Glutamatergic neuron (in vitro differentiated cells): ENCODE measurements at places on chromosomes 1 and 21. TPM values are rescaled to one million over a fixed set of nuclear protein-coding genes. Genes with fewer than 3 reads are reported as not detected.

Gene CD101
- total RNA-seq = 3.2 TPM

Gene BRINP2
- 1.7 TPM for total RNA-seq

Gene EPHA8
- total RNA-seq = 0.69 TPM

Gene APOBEC4
- not detected for total RNA-seq

Gene NFASC
- total RNA-seq = 301 TPM

Gene KCNJ15
- total RNA-seq = not detected

Gene RAB25
- not detected for total RNA-seq

Gene ABCG1
- total RNA-seq = 31.9 TPM

Gene CDKN2C
- 1.3 TPM for total RNA-seq

Gene PRAMEF20
- total RNA-seq = not detected

- no peaks in the 10 kb centered on the region for H3K36me3 ChIP-seq
- no peaks in the 10 kb centered on the region for H3K4me1 ChIP-seq
- no peak overlapping the region for H3K27ac ChIP-seq
These were observed 31.9 kb downstream of the MROH9 start for GRCh38 chr1:170967042-170967910.

GRCh38 chr1:22717037-22717760, 6.6 kb downstream of the EPHB2 start:
- H3K4me1 ChIP-seq = peaks cover 31% of the 10 kb centered on the region
- H3K27me3 ChIP-seq = peaks cover 5% of the 10 kb centered on the region
- no peaks in the 10 kb centered on the region for H3K36me3 ChIP-seq
- no peak overlapping the region for H3K27ac ChIP-seq

GRCh38 chr1:57061369-57061768, 95.6 kb upstream of the C8B start:
- no peak overlapping the region for H3K27ac ChIP-seq
- no peaks in the 10 kb centered on the region for H3K4me1 ChIP-seq
- H3K36me3 ChIP-seq = no peaks in the 10 kb centered on the region
- H3K27me3 ChIP-seq = peaks cover 2% of the 10 kb centered on the region

DNA sequence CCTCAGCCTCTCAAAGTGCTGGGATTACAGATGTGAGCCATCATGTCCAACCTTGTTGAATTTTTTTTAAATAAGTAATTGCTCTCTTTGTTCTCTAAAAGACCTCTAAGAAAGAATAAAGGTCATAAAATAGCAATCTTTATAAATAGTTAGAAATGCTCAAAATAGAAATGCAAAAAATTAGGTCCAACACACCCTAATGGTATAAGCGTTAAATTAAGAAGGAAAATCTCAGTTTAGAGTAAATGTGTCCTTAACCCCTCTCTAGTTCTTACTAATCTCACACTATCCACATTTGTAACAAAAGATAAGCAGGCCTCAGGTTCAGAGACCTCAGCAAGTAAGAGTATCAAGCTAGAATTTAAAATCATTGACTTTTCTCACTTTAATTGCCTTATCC, 38.3 kb upstream of the GLIS1 start:
- no peaks in the 10 kb centered on the region for H3K4me1 ChIP-seq
- no peak for DNase-seq
- no peaks in the 10 kb centered on the region for H3K27me3 ChIP-seq
- H3K4me3 ChIP-seq = no peak overlapping the region

DNA sequence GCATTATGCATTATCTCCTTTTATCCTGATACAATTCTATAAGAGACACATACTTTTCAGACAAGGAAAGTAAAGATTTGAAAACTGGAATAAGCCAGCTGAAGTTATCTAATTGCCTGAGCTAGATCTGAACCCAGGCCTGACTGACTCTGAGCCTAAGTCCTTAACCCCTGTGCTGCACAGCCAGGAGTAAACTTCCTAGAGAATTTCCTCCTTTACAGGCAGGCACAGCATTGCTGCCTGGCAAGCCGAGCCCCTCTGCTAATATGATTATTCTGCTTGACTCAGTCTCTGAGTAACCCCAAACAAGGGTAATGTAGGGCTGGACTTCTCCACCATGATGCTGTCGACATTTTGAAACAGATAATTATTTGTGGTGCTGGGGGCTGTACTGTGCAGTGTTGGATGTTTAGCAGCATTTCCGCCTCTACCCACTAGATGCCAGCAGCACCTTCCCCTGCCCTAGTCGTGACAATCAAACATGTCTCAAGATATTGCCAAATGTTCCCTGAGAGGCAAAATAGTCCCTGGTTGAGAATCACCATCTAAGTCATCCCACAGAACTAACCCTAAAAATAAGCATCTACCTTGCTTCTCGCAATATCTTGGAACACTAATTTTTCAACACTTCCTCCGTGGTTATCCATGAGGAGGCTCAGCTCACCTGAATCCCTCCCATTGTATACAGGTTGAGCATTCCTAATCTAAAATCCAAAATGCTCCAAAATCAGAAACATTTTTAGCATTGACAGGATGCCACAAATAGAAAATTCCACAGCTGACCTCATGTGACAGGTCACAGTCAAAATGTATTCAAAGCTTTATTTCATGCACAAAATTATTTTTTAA, 18.5 kb downstream of the CAMK1G start:
- no peaks in the 10 kb centered on the region for H3K36me3 ChIP-seq
- peaks cover 4% of the 10 kb centered on the region for H3K27me3 ChIP-seq
- DNase-seq = peak; percentile 36
- H3K27ac ChIP-seq = no peak overlapping the region

- DNase-seq = no peak
- H3K4me3 ChIP-seq = no peak overlapping the region
- peaks cover 30% of the 10 kb centered on the region for H3K4me1 ChIP-seq
- H3K36me3 ChIP-seq = no peaks in the 10 kb centered on the region
These were observed 91.9 kb upstream of the PLXNA2 start for GRCh38 chr1:208336137-208336518.

DNA sequence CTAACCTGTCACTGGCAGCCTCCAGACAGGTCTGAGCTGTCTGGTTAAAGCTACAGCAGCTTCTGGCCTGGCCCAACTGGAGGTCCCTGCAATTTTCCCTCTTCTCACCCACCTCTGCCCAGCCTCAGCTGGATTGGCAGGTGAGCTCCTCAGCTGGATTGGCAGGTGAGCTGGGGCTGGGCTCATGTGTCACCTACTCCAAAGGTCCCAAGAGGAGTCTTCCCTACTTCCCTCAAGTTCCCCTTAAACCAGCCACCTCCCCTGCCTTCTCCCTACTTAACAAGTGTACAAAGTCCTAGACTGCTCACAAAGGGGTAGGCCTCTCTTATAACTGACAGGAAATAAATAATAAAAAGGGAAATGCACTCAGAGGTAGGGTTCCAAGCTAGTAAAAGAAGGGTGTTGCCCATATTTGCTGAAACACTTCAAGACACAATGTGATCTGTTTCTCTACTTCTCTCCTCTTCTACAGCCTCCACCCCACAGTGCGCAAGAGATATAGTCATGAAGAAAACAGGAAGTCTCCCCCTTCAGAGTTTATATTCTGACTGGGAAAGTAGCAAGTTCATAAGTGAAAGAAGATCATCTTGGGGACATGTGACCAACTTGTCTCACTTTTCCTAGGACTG, at the start of gene GPA33:
GPA33 (minus strand) TSS at position 64 of the 629 bp plus-strand sequence. CDS start 90 bp downstream, outside the sequence.
- H3K36me3 ChIP-seq = no peaks in the 10 kb centered on the region
- DNase-seq = no peak
- no peak within 1 kb of the TSS for H3K27ac ChIP-seq
- no peak within 1 kb of the TSS for H3K4me3 ChIP-seq
- H3K27me3 ChIP-seq = no peaks in the 10 kb centered on the region
- peaks cover 5% of the 10 kb centered on the region for H3K4me1 ChIP-seq

GRCh38 chr1:67668660-67669059, 16.3 kb upstream of the GADD45A start:
- DNase-seq = no peak
- H3K36me3 ChIP-seq = no peaks in the 10 kb centered on the region
- H3K4me3 ChIP-seq = no peak overlapping the region
- no peaks in the 10 kb centered on the region for H3K27me3 ChIP-seq

GRCh38 chr1:113266788-113267187, 123.5 kb upstream of the MAGI3 start:
- no peaks in the 10 kb centered on the region for H3K4me1 ChIP-seq
- no peak overlapping the region for H3K27ac ChIP-seq
- H3K4me3 ChIP-seq = no peak overlapping the region

DNA sequence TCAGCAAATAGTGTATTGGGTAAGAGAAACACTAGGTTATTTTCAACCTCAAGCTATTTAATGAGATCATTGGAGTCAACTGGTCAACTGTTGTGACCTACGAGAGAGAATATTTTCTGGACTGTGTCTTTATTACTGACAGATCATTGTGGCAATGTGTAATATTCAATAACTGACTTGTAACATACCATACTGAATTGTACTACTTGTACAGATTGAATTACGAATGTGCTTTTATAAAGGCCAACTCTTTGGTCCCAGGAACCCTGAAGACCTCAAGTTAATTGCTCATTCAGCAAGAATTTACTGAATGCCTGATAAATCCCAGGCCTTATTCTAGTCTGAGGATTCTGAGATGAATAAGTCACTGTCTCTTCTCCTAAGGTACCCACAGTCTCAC, 56.1 kb upstream of the CAMK1G start:
- H3K27ac ChIP-seq = no peak overlapping the region
- peaks cover 2% of the 10 kb centered on the region for H3K27me3 ChIP-seq
- no peak overlapping the region for H3K4me3 ChIP-seq
- no peak for DNase-seq

GRCh38 chr1:34547046-34547674, 207.7 kb upstream of the GJB5 start:
- DNase-seq = no peak
- peaks cover 3% of the 10 kb centered on the region for H3K36me3 ChIP-seq
- H3K4me1 ChIP-seq = no peaks in the 10 kb centered on the region
- H3K27ac ChIP-seq = no peak overlapping the region

DNA sequence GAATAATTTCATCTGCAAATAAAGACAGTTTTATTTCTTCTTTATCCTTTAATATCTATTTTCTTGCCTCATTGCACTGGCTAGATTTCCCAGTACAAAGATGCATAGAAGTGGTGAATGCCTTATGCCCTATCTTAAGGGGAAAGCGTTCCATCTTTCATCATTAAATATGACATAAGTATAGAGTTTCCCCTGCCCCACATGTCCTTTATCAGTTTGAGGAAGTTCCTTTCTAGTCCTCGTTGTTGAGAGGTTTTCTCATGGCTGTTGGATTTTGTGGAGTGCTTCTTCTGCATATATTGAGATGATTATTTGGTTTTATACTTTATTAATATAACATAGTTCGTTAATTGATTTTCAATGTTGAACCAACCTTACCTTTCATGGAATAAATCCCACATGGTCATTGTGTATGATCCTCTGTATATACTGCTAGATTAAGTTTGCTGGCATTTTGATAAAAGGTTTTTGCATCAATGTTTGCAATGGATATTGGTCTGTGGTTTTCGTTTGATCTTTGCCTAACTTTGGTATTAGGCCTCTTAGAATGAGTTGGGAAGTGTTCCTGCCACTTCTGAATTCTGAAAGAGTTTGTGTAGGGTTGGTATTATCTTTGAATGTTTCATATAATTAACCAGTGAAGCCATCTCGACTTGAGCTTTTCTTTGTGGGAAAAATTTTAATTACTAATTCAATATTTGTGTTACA, 15.6 kb downstream of the PRKACB start:
- H3K36me3 ChIP-seq = peaks cover 7% of the 10 kb centered on the region
- no peak for DNase-seq

DNA sequence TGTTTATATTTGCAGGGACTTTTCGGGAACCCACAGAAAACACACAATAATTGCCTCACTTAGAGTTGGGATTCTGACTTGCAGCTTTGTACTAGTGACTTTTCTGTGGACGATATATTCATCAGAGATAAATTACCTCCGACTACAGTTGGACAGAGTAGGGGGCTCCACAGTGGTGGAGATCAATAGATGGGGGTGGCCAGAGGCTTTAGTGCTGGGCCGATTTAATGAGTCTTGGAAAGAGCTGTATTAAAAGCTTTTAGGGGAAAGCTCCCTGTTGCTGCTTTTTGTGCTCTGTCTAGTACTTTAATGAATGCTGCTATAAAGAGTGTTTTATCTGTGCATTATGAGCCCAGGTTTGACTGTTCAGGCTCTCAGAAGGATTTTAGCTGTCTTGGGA, 359.2 kb upstream of the DPYD start:
- H3K27ac ChIP-seq = no peak overlapping the region
- no peak overlapping the region for H3K4me3 ChIP-seq
- DNase-seq = no peak
- H3K27me3 ChIP-seq = no peaks in the 10 kb centered on the region
- H3K4me1 ChIP-seq = peaks cover 9% of the 10 kb centered on the region
- no peaks in the 10 kb centered on the region for H3K36me3 ChIP-seq

- H3K27ac ChIP-seq = peak overlapping the region; percentile 94
- no peaks in the 10 kb centered on the region for H3K36me3 ChIP-seq
- DNase-seq = peak; percentile 41
- H3K4me1 ChIP-seq = peaks cover 59% of the 10 kb centered on the region
These were observed 144.6 kb downstream of the NFIA start for GRCh38 chr1:61226791-61227567.
